ENCODE measurements at places on chromosomes 5 and 9. TPM values are rescaled to one million over a fixed set of nuclear protein-coding genes. Genes with fewer than 3 reads are reported as not detected.

DNA sequence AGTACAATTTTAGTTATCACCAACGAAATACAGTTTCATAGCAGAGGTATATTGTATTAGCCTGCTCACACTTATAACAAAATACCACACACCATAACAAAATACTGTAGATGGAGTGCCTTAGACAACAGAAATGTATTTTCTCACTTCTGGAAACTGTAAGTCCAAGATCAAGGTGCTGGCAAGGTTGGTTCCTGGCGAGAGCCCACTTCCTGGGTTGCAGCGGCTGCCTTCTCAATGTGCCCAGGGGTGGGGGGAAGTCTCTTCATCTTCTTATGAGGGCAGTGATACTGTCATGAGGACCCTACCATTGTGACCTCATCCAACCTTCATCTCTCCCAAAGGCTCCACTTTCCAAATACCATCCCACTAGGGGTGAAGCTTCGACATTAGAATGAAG is 30.5 kb upstream of the GADD45G start:
- peaks cover 69% of the 10 kb centered on the region for H3K27me3 ChIP-seq
- H3K4me1 ChIP-seq, result no peaks in the 10 kb centered on the region
- no peak for DNase-seq
- H3K27ac ChIP-seq, result no peak overlapping the region
- H3K4me3 ChIP-seq, result no peak overlapping the region
- no peaks in the 10 kb centered on the region for H3K36me3 ChIP-seq

The DPYSL3 gene
- 8.2 TPM for total RNA-seq

The CDK7 gene
- 43.7 TPM for total RNA-seq

GRCh38 chr9:93721417-93721965 is 145.1 kb downstream of the PHF2 start:
- H3K4me1 ChIP-seq, result no peaks in the 10 kb centered on the region
- H3K27ac ChIP-seq, result no peak overlapping the region
- DNase-seq, result no peak
- no peak overlapping the region for H3K4me3 ChIP-seq
- no peaks in the 10 kb centered on the region for H3K27me3 ChIP-seq

DNA sequence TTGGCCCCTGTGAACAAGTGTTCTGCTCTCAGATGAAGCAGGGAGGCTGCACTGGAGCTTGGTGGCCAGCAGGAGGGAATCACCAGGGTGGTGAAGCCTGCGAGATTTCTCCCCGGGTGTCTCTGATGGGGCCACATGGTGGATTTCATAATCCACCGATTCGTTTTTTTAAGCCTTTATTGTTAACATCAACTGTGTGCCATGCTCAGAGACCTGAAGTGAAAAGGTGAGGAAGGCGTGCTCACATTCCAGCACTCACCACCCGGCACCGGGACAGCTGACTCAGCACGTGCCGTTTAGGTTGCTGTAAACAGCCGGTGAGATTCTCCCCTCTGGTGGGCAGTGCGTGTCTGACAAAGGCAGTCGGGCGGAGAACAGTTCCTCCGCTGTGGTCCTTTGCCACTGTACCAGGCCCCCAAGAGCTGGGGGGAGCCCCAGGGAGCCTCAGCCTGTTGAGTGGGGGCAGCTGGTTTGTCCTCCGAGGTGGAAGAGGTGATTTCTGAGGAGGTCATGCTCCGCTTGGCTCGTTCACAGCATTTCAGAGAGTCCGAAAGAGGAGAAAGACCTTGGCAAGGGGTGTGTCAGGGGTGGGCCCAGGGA is 12.7 kb upstream of the AHRR start:
- H3K4me1 ChIP-seq, result peaks cover 10% of the 10 kb centered on the region
- no peak overlapping the region for H3K4me3 ChIP-seq
- H3K27me3 ChIP-seq, result no peaks in the 10 kb centered on the region
- H3K36me3 ChIP-seq, result peaks cover 59% of the 10 kb centered on the region
- H3K27ac ChIP-seq, result no peak overlapping the region

- H3K4me3 ChIP-seq, result no peak overlapping the region
- H3K27ac ChIP-seq, result peak overlapping the region; percentile 57
- H3K27me3 ChIP-seq, result no peaks in the 10 kb centered on the region
- no peaks in the 10 kb centered on the region for H3K36me3 ChIP-seq
Observed at GRCh38 chr5:93580063-93580926, 724 bp downstream of the NR2F1-AS1 start.

The TMEM174 gene
- total RNA-seq, result not detected

The ADRA1B gene
- total RNA-seq, result 0.14 TPM

DNA sequence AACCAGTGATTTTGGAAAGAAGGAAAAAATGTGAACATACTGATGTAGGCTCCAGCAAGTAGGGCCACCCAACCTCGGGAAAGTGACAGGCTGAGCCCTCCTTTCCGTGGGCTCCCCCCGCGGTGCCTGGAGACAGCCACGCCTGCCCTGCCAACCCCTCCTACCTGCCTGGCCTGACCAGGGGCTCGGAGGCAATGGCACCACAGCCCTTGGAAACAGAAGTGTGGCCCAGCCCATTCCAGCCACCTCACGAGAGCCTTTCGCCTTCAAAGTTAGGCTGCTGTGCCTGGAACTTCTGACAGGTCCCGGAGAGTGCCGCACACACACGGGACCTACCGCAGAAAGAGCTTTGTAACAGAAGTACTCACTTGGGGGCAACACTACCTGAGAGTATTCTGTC is 49.5 kb upstream of the LRRC14B start:
- DNase-seq, result no peak
- H3K27ac ChIP-seq, result no peak overlapping the region
- H3K27me3 ChIP-seq, result peaks cover 33% of the 10 kb centered on the region
- H3K4me3 ChIP-seq, result no peak overlapping the region
- no peaks in the 10 kb centered on the region for H3K36me3 ChIP-seq

DNA sequence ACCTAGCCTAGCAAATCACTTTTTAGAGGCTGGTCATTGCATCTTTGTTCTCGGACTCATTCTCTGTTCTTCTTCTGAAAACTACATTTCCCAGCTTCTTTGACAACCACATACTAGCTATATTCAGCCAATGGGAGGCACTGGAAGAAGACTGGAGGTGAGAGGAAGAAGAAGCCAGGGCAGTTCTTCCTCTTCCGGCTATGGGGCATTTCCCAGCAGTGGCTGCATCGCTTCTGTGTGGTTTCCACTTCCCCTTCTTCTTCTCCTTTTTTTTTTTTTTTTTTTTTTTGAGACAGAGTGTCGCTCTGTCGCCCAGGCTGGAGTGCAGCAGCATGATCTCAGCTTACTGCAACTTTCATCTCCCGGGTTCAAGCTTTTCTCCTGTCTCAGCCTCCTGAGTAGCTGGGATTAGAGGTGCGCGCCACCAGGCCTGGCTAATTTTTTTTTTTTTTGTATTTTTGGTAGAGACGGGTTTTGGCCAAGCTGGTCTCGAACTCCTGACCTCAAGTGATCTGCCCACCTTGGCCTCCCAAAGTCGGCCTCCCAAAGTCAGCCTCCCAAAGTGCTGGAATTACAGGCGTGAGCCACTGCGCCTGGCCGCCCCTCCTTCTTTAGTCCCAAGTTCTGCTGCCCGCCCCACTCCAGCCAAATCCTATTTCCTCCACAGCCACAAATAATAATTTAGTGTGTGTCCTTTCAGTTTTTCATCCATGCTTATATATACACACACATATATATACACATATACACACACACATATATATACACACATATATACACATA is 6.9 kb upstream of the UBAP1 start:
- H3K4me1 ChIP-seq, result peaks cover 4% of the 10 kb centered on the region
- no peak for DNase-seq
- peaks cover 6% of the 10 kb centered on the region for H3K36me3 ChIP-seq
- no peaks in the 10 kb centered on the region for H3K27me3 ChIP-seq

DNA sequence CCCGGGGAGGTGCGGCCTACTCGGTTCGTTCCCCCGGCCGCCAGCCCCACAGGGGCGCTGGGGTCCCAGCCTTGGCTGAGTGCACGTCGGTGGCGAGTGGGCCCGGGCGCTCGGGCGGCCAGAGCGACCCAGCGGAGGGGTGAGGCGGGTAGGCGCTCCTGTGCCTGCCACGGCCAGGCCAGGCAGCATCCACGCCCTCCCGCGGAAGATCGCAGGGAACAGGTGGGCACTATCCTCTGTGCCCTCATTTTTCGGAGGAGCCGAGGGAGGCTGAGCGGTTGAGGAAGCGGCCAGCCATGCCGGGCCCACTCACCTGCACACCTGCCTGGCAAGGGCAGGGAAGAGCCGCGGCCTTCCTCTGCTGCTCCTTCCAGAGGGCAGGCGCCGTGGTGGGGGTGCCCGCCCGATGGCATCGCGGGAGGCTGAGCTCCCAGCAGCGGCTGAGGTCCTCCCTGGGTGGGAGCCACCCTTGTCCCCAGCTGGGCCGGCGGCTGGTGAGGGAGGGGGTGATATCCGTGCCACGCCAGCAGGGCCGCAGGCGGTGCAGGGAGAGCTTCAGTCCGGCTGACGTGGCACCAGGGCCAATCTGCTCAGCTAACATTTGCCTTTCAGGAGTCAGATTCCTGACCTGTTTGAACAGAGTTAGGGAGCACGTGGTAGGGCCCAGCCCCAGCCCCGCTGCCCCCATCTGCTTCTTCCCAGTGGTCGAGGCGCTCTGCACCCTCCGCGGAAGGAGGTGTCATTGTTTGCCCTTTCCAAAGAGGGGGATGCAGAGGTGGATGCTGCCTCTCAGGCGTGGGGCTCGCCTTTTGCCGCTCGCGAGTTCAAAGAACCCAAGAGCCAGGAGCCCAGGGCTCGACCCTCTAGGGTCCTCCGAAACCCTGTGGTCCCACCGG is 1.6 kb upstream of the SEC16A start:
- peak overlapping the region; percentile 98 for H3K4me3 ChIP-seq
- no peaks in the 10 kb centered on the region for H3K27me3 ChIP-seq
- no peak overlapping the region for H3K27ac ChIP-seq
- H3K36me3 ChIP-seq, result peaks cover 27% of the 10 kb centered on the region
- DNase-seq, result peak; percentile 72

The TXNDC8 gene
- not detected for total RNA-seq

The RNF130 gene
- 34.0 TPM for total RNA-seq

DNA sequence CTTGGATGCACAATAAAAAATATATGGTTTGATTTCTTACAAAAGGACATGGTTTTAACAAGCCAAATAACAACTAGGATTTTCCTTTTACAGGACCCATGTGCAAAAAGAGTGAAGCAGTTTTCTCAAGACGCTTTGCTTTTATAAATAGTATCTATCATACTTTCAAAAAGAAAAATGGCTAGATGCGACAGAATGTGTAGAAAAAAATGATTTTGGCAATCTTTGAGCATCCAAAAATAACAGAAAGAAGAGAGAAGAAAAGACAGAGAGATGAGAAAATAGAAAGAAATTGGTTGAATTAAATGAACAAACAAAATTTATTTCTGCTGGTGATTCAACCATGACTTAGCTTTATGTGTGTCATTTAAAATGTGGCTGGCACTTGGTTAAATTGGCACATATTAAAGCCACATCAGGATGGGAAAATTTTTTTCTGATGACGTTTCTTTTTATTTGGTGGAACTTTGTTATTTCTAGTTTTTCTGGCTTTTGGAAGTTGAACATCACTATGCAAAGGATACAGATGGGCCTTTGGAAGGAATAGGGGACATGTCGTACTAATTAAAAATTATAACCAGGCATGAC is 35.6 kb upstream of the NREP start:
- no peak overlapping the region for H3K4me3 ChIP-seq
- no peak for DNase-seq
- no peak overlapping the region for H3K27ac ChIP-seq
- H3K27me3 ChIP-seq, result no peaks in the 10 kb centered on the region

GRCh38 chr5:35229076-35230037 is 930 bp downstream of the PRLR start:
- H3K4me3 ChIP-seq, result peak overlapping the region; percentile 64
- peaks cover 5% of the 10 kb centered on the region for H3K36me3 ChIP-seq
- peaks cover 20% of the 10 kb centered on the region for H3K4me1 ChIP-seq

DNA sequence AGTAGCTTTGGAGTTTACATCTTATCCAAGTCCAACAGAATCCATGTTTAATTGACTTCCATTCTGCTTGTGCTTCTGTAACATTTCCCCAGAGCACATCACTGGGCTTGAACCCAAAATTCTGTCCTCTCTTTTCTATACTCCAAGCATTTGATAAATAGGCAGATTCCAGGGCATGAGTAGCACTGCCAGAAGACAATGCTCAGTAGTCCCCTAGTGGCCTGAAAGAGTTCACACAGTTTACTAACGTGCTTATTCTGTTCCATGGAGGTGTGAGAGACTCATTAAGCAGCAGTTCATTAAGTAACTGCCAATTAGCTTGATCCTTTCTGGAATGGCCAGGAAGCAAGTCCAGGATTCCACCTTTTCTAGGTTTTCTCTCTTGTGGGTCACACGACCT is 9.4 kb upstream of the GABRA6 start:
- DNase-seq, result peak; percentile 54
- no peaks in the 10 kb centered on the region for H3K4me1 ChIP-seq
- H3K27ac ChIP-seq, result no peak overlapping the region
- H3K36me3 ChIP-seq, result no peaks in the 10 kb centered on the region

DNA sequence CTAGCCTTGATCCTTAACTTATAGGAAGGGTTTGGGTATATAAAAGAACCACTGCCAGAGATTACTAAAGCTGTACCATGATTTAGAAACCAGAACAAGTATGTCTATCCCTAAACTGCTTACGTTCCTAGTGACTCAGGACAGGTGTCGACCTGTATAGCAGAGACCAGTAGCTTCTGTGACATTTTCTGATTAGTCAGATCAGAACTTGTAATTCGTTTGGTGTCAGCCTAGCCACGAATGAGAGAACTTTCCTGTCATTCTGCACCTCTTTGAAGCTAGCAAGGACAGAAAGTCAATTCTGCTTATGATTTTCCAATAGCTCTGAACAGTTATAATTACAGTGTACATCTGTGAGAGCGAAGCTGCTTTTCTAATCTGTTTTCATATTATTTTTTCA is 39.5 kb downstream of the PRKACG start:
- peaks cover 6% of the 10 kb centered on the region for H3K4me1 ChIP-seq
- no peaks in the 10 kb centered on the region for H3K36me3 ChIP-seq

GRCh38 chr9:101925498-101925897 is 187.1 kb upstream of the GRIN3A start:
- H3K4me1 ChIP-seq, result no peaks in the 10 kb centered on the region
- H3K4me3 ChIP-seq, result no peak overlapping the region
- H3K36me3 ChIP-seq, result no peaks in the 10 kb centered on the region
- H3K27ac ChIP-seq, result no peak overlapping the region
- H3K27me3 ChIP-seq, result peaks cover 59% of the 10 kb centered on the region

- H3K4me1 ChIP-seq, result no peaks in the 10 kb centered on the region
- H3K4me3 ChIP-seq, result no peak overlapping the region
- H3K27me3 ChIP-seq, result peaks cover 7% of the 10 kb centered on the region
- DNase-seq, result no peak
Observed at GRCh38 chr9:101702257-101702656, 36.2 kb downstream of the GRIN3A start.

DNA sequence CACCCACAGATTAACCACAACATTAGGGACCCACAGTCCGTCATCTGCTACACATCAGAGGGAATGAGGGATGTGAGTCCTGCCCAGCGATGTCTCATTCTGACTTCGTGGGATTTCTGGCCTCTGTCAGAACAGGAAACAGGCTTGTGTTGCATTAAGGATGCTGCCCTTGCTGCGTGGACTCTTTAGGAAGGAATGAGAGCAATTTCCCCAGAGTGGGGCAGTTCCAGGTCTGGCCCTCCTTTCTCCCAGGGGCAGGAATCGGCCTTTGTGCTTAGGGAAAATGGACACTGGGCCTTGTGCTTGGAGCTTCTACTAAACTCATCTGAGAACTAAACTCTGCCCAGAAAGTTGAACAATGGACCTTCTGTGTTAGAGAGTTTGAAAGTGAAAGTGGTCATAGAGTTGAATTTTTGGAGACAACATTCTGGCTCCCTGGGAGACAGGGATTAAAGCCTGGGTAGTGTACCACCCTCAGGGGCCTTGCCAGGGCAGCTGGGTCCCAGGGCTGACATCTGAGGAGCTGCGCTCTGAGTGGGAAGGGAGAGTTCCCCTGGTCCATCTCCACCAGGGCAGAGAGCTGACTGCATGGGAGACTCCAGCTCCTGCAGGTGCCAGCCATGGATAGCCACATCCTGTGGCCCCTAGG is 37.8 kb upstream of the S1PR3 start:
- H3K27ac ChIP-seq, result no peak overlapping the region
- peaks cover 15% of the 10 kb centered on the region for H3K4me1 ChIP-seq
- DNase-seq, result no peak
- no peaks in the 10 kb centered on the region for H3K36me3 ChIP-seq
- H3K4me3 ChIP-seq, result no peak overlapping the region

Measured in MCF 10A (cell line).